ENCODE measurements at places on chromosomes 2 and 18.

DNA sequence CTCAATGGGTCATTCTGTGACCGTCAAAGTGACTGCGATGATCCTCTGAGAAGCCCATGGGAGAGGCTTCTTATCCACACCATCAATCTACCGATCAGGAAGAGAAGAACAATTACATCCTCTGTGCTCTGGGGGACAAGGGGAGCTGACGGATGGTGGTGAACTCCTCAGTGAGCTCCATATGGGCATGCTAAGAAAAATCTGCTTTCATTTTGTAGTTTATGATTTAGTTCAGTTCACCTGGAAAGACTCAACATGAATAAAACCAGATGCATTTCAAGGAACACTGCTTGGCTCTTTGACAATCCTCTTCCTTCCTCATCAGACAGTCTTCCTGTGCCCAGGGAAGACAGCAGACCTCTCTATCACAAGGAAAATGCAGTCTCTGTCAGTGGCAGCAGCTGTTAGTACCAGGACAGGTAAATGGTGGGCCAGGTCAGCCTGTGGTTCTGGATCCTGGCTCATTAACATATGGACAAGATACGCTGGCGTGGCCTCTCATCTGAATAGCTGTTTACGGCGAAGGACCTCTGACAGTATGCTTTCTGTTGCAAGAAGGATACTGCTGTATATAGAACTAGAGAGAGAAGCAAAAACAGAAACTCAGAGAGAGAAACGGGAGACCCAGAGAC lies 176.9 kb downstream of the BCL2 start:
- no peak for DNase-seq

DNA sequence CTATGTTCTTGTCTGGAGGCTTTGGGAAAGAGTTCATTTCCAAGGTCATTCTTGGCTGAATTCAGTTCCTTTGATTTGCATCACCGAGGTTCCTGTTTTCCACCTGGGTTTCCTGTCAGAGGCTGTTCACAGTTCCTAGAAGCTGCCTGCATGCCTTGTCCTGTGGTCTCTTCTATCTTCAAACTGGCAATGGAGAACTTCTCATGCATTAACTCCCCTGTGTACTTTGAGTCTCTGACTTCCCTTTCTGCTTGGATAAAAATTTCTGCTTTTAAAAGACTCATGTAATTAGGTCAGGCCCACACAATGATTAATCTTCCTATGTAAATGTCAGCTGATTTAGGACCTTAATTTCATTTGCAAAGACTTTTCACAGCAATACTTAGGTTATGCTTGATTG lies 499.3 kb upstream of the FANCL start:
- no peak for DNase-seq

- DNase-seq: peak; percentile 56
Measured at GRCh38 chr2:26692279-26692896, at the start of gene KCNK3. KCNK3 (plus strand) TSS chr2:26692722; CDS start chr2:26692876, 154 bp downstream.

GRCh38 chr2:217954051-217954450 lies 48.7 kb downstream of the TNS1 start:
- DNase-seq: no peak

GRCh38 chr18:48749768-48750167 lies 201.0 kb downstream of the SMAD7 start:
- DNase-seq: no peak

DNA sequence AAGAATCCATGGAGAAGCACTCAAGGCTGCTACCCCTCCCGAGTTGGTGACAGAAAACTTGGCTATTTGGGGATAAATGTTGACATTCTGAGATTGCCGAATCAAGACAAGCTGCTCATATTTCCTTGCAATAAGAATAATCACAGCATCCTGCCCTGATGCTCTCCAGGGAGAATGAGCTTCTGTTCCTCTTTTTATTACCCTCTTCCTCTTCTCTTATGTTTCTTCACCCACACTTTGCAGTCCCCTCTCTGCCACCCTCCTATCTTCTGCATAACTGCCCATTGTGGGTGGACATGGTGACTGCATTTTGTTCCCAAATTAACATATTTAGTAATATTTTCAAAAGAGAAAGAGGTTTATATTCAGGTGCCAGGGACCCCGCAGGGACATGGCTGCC lies 11.9 kb upstream of the MSGN1 start:
- no peak for DNase-seq

DNA sequence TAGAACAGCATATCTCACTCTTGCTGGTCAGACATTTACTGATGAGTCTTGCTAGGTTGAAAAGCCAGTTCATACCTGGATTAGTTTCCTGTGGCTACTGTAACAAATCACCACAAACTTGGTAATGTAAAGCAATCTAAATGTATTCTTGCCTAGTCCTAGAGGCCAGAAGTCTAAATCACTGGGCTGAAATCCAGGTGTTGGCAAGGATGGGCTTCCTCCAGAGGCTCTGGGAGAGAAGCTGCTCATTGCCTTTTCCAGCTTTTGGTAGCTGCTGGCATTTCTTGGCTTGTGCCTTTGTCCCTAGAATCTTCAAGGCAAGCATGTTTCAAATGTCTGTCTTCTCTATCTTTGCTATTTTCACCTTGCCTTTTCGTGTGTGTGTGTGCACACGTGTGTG lies 62.3 kb upstream of the MAP4K3 start:
- DNase-seq: no peak

- DNase-seq: no peak
Measured at GRCh38 chr2:220833446-220833845, 738.7 kb downstream of the EPHA4 start.

DNA sequence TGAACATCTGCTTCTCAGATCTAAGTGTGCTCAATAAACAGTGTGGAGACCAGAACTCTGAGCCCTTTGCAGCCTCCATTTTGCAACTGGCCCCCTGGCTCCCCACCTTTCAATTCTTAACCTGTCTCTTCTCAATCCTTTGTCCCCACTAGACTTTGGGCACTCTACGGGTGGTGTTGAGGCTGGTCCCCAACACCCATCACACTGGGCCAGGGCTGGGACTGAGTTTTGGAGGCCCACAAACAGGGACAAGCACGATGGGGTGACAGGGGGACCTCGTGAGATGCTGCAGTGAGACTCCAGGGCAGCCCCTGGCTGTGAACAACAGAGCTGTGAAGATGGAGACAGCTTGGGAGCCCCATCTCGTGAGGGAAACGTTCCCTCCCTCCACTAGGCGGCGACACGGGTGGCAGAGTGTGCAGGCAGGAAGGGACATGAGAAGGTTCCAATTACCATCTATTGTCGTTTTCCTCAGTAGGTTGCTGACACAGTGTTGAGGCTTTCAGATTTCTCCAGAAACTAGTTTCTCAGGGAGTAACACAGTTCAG lies 1.2 kb downstream of the ANKMY1 start:
- no peak for DNase-seq

- no peak for DNase-seq
Measured at GRCh38 chr18:48336332-48336731, 72.9 kb downstream of the ZBTB7C start.
